NCI-H1105 treated with DMSO at 0.1 percent for 48 hours (cell line): ENCODE measurements at places on chromosomes 5 and 9.

DNA sequence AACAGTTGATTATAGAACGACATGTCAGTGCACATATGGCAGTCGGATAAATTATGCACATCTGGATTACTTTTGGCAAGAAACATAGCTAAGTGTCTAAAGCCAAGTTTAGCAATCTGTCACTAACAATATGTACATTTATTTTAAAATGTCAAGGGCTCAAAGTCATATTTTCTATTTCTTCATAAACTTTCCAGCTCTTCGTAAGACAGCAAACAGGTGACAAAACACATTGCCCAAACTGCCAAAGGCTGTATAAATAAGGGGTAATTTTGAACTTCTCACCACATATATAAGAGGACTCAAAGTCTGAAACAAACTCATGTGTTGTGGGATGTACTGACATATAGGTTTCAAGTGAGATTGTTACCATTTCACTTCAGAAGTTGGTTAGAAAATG is 237.2 kb downstream of the ARL15 start:
- DNase-seq, result no peak

- DNase-seq, result no peak
Observed at GRCh38 chr9:5292141-5292540, 12.4 kb downstream of the RLN2 start.

- DNase-seq, result no peak
Observed at GRCh38 chr5:60712950-60713349, 13.0 kb upstream of the DEPDC1B start.

DNA sequence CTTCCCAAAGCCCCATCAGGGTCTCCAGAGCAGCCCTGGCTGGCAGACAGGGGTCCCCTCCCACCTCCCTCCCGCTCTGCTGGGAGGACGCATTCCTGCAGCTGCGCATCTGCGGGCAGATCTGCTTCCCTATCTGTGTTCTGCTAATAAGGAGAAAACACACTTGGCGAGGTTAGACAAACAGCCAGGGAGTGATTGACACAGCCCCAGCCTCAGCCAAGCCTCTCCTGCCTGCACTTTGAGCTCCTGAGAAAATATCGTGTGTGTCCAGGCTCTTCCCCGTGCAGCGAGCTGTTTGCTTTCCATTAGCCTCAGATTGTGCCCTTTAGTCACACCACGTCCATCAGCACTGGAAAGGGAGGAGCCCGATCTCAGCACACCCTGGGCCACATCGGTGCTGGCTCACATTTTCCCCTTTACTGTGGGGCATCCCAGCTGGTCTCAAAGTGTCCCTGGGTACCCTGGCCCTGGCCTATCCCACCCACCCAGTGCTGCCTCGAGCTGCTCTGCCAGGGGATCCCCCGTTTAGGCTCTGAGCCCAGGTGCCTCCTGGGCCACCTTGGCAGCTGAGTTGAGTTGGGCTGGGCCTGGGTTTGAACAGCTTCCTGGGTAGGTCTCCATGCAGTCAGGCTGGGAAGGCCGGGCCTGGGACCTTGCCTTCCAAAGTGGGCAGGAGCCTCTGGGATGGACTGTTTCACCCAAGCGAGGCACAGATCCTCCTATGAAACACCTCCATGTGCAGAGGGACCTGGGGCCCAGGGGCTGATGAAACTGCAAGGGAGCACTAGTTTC is 61.1 kb downstream of the BARX1 start:
- no peak for DNase-seq

- DNase-seq, result no peak
Observed at GRCh38 chr9:126626926-126627233, 13.2 kb downstream of the LMX1B start.

DNA sequence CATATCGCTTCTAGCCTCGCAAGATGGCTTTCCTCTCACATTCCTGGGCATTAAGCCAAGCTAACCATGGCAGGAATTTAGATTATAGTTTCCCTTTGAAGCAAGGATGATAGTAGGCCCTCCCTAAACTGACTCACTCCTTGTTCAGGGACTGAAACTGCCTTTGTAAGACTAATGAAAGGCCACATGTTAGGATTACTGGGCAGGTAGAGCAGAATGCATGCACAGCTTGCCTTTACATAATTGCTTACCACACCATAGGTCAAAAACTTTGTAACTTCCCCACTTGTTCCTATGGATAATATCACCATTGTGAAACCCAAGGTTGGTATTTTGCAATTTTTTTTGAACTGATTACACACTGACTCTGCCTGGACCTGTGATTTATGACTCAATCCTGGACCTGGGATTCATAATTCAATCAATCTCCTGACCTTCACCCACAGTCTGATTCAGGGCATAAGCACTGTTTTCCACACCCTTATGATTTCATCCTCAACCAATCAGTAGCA is 41.0 kb upstream of the PRDM9 start:
- peak; percentile 5 for DNase-seq

GRCh38 chr9:133875131-133875530 is 117.0 kb downstream of the VAV2 start:
- DNase-seq, result no peak

DNA sequence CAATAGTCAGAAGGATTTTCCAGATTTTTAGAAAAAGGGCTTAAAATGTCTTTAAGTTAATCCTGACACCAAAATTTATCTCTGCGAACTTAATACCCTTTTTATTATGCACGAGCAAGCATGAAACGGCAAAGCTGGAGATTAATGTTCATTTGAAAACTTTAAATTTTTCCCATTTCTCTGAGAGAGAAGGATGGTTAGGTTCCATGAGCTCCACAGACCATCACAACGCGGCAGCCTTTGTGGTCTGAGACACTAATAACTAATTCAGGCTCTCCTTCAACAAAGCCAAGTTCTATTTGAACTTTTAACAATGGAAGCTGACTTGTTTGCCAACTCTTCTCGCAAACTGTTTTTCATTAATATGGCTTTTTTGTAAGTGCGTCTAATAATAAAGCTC is 94.7 kb downstream of the MYO10 start:
- DNase-seq, result no peak

- DNase-seq, result no peak
Observed at GRCh38 chr5:64594025-64594424, 88.2 kb downstream of the RGS7BP start.

DNA sequence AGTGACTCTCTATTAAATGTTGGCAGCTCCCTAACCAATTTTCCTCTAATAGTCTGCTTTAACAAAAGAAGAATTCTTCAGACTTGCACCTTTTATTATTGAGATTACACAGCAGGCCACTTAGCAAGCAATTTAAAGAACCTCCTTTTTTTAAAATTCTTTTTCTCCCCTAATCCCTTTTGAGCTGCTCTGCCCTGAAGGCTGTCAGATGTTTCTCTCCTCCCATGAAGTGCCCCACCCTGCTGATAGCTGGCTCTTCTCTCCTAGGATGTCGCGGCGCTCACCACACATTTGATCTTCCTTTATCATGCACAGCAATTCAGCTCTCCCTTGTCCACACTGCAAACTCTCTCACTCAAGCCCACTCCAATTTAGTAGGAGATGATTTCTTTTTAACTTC is 1471.1 kb upstream of the ACO1 start:
- DNase-seq, result no peak

- no peak for DNase-seq
Observed at GRCh38 chr5:134813407-134813806, 32.4 kb upstream of the C5orf24 start.

DNA sequence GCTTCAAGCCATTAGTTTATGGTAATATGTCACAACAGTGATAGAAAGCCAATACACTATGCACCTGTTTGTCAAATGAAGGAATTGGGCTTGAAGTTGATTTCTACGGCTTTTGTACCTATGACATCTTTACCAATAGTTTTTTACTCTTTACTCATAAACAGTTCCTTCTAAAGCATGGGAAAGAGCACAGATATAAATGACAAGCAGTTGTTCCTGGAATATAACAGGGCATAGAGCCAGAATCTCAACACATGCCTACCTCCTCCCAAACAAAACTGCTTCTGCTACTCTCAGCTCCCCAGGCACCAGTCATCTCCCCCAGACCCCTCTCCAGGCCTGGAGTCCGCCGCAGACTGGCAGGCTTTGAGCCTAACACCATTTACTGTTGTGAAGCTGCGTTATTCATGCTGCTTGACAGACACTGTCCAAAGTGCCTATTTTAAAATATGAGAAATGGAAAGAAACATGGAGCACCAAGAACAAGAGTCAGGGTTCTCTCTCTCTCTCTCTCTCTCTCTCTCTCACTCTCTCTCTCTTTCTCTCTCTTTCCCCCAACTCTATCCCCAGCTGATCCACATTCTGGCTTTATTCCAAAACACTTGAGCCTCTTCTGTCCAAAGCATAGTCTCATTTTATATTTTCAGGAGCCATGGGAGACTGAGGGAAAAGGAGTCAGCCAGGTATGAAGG is 111.6 kb downstream of the ADRB2 start:
- DNase-seq, result no peak

DNA sequence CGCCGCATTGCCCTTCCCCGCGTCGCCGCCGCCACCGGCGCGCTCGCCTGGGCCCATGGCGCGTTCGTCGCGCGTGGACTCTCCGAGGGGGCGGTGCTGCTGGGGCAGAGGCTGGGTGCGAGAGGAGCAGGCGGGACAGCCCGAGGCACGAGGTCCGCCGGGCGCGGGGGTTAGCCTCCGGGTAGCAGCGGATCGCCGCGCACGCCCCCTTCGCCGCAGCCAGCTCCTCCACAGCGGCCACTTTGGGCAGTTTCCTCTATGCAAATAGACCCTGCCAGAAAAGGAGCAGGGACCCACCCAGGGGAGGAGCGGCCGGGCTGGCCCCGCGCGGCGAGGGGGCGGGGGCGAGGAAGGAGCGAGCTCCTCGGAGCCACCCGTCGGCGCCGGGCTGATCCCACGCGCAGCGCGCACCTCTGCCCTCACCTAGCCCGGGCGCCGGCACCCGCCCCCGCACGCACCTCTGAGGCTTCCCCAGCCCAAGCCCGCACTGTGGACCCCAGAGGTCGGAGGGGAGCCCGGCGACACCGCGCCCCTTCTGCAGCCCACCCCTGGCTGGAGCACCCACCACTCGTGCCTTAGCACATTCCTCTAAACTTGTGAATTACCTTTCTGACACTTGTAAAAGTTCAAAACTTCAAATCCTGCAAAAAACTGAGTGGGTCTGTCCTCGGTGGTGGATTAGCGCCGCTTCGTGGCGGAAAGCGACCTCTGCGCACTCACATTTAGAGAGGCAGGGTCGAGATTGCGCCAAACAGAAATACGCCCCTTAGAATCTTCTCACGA is at the start of gene COL23A1:
Gene COL23A1, minus strand, starts transcription at position 253 of the 783 bp plus-strand sequence.
- peak; percentile 18 for DNase-seq

DNA sequence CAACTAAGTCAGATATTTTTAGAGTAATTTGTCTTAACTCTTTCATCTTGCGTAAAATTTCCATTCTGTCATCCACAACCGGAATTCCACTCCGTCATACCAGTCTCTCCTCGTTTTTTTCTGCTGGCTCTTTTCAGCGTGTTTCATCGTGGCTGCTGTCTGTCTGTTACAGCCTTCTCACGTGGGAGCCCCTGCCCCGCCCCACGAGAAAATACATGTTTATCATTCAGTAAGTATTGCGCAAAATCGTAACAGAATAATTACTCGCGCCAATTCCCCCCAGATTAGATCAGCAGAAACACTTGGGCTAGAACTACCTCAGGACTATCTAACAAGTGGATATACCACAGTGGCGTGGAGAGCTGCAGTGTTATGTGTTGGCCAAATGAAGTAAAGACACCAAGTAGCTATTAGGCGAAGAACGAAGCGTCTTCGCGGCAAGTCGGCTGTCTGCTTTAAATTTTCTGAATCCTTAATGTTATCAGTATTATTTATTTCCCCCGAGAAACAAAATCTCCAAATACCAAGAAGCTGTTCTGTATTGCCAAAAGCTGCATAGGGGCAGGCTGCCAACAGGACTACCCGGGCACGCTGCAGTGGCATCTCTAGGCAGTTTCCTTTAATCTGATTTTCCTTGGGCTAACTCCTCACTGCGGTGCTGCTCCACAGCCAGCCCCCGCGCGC is 566 bp upstream of the FOCAD start:
- DNase-seq, result peak; percentile 40

DNA sequence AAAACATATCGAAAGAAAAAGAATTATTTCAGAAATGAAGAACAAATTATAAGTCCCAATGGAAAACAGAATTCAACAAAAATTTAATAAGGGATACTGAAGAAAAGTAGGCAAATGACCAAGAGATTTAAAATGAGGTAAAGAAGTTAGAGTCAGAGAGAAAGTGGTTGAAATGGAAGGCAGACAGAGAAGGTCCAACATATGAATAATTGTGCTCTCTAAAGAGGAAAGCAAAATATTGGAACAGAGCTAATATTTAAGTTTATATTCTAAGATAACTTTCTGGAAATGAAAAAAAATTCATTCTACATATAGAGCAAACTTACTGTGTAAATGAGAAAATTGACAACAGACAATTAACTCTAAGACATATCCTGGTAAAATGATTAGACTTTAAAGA is 94.1 kb downstream of the PTCH1 start:
- no peak for DNase-seq

DNA sequence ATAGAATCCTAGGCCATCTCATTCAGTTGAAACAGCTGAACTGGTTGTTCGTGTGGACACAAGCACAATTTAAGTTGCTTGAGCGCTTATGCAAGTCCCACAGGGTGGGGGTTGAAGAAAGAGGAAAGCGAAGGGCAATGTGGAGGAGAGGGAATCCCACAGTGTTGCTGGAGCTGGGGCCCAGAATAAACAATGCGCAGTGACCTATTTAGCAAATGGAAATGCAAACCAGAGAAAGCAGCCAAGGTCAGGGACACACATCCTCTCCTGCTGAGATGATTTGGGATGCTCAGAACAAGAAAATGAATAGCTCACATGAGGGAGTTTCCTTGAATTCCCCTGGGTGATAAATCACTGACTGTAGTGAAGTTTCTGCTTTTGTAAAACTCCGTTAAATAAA is 838.3 kb downstream of the TLE4 start:
- no peak for DNase-seq

- peak; percentile 85 for DNase-seq
Observed at GRCh38 chr5:28766565-28767158, 1728.3 kb upstream of the CDH9 start.

GRCh38 chr9:16752601-16753000 is 117.9 kb downstream of the BNC2 start:
- DNase-seq, result no peak

DNA sequence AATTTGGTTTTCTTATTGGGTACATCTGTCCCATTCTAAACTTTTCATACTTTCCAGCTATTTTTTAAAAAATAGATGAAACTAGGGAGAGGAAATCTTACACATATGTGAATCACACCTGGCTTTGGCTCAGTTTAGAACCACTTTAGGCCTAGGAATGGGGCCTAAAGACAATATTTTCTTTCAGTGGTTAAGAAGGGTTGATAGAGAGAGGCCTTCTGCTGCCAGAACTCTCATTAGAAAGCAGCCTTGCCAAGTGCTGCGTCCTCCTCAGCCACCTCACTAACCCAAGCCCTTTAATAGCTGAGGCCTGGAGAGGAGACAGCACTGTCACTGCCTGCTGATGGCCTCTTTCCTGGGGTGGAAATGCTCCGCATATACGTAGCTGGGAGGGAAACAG is 167.5 kb downstream of the SAXO1 start:
- DNase-seq, result no peak

GRCh38 chr5:956941-957747 is 51.5 kb upstream of the NKD2 start:
- DNase-seq, result no peak

DNA sequence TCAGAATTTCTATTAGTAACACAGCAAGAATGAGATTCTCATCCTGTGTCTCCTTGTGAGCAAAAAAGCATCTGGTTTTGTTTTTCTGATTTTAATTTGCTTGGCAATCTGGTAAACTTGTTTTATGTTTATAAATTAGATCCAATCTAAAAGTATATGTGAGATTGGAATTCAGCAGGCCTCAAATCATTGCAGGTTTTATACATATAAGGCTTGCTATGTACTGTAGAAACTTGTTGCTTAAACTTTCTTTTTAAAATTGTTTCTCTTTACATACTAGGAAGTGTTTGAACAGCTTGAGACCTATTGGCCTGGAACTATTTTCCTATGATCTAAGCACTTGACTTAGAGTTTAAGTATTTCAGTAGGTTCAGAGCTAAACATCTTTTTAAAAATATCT is 1037.8 kb downstream of the NR2F1-AS1 start:
- no peak for DNase-seq
